ENCODE measurements at places on chromosomes 7 and 10.

- DNase-seq: no peak
Measured at GRCh38 chr10:57624066-57624465, 643.6 kb downstream of the IPMK start.

DNA sequence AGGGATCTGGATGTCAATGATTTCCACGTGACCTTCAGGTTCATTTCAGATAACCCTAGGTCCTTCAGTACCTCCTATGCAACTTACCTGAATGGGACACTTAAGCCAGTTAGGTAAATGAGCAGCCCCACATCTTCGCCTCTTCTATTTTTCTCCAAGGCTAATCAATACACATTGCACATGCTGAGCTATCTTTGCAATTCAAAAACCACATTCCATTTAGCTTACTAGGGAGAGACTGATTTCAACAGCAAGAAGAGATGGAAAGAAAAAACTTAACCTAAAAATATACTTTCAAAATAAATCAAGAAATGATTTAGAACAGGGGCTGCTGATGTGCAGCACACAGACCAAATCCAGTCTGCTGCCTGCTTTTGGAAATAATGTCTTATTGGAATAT, 81.8 kb upstream of the CDCA7L start:
- no peak for DNase-seq

- no peak for DNase-seq
Measured at GRCh38 chr10:130808243-130808642, 503.3 kb downstream of the TCERG1L start.

DNA sequence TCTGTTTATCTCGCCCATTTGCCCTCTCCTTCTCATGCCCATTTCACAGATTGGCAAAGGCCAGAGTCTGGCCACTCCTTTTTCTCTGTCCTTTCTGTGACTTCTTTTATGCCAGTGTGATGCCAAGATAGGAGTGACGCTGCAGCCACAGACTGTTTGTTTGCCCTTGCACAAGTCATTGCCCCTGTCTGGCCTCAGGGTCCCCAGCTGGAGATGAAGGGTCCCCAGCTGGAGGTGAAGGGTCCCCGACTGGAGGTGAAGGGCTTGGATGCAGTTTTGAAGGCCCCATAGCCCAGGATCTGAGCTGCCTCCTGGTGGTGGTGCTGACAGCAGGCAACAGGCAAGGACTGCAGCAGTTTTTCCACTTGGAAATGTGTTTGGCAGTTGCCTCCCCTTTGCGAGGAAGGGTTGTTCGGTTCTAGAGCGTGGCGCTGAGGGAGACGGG, 50.8 kb upstream of the SLC29A3 start:
- peak; percentile 70 for DNase-seq
